ENCODE measurements at places on chromosomes 13 and 19. TPM values are rescaled to one million over a fixed set of nuclear protein-coding genes. Genes with fewer than 3 reads are reported as not detected.

GRCh38 chr19:39686739-39687138, 17.5 kb upstream of the LGALS14 start:
- no peak for DNase-seq

DNA sequence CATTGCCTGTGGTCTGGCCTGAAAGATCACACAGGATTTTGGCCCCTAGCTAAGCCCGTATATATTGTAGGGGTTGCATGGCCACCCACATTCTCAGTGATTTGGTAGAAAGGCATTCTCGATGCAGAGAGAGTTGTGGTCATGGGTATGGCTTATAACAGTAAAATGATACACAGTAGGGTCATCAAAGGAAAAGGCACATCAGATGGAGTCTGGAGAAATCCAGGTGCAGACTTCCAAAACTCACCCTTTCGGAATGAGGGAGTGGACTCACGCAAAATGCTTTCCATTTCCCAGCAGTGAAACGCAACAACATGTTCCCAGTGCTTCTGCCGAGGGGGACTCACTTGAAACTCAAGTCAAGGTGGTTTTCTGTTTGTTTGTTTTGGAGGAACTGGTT, 802.5 kb upstream of the SLITRK1 start:
- DNase-seq: no peak

DNA sequence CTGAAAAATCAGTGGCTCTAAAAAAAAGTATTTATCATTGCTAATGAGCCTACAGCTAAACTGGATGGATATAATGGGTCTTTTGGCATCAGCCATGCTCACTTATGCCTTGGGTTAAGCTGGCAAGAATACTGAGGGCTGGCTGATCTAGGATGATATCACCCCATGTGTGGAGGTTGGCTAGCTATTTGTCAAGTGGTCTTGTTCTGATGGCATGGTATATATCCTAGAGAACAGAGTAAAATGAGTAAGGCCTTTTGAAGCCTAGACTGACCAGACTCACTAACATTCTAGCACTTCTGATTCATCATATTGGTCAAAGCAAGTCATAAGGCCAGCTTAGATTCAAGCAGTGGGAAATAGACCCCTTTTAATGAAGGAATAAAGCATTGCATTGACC, 383.0 kb downstream of the SLITRK1 start:
- DNase-seq: no peak

GRCh38 chr19:18289471-18290301, 8.3 kb upstream of the JUND start:
- no peak for DNase-seq

DNA sequence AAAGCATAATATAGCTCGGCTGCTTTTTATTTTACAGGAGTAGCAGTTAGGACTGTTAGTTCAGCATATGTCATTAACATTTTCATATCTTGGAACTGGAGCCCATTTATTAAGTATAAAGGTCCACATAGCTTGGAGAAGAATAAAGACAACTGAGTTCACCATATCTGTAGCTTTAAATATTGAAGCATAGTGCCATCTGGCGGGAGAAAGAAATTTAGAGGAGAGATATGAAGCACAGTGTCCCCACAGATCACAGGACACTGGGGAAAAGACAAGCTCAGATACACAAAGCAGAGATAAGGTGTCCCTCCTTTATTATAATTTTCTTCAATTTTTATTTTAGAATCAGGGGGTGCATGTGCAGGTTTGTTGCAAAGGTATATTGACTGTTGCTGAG, 104.7 kb upstream of the FREM2 start:
- DNase-seq: no peak

GRCh38 chr19:4557971-4558941, 1.2 kb downstream of the SEMA6B start:
- DNase-seq: no peak

DNA sequence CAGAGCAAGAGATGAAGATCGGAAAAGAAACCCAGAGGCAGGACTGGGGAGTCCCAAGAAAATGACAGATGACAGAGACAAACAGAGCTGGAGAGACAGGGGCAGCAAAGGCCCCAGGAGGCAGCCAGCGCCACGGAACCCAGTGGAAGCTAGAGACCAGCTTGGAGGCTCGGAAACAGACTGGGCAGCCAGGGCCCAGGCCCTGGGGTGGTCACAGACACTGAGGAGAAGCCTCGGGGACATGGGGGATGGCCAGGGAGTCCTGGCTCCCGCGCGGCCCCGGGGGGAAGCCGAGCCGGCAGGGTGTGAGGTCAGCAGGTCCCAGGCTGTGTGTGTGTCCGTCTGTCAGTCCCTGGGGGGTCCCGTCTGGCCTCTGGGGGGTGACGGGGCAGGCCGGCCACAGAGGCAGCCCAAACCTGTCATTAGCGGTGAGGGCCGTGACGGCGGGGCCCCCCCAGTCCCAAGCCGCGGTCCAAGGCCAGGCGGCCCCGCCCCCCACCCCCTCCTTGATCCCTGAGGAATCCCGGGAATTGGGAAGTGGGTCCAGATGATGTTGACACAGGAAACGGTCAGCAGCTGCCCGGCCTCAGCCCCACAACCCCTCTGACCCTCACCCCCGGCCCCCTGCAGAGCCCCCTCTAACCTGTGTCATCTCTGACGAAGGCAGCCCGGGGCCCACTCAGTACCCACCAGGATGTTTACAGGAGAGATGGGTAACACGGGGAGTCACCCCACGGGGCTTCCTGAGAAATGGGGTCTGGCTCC, 2.5 kb upstream of the TMEM190 start:
- no peak for DNase-seq

DNA sequence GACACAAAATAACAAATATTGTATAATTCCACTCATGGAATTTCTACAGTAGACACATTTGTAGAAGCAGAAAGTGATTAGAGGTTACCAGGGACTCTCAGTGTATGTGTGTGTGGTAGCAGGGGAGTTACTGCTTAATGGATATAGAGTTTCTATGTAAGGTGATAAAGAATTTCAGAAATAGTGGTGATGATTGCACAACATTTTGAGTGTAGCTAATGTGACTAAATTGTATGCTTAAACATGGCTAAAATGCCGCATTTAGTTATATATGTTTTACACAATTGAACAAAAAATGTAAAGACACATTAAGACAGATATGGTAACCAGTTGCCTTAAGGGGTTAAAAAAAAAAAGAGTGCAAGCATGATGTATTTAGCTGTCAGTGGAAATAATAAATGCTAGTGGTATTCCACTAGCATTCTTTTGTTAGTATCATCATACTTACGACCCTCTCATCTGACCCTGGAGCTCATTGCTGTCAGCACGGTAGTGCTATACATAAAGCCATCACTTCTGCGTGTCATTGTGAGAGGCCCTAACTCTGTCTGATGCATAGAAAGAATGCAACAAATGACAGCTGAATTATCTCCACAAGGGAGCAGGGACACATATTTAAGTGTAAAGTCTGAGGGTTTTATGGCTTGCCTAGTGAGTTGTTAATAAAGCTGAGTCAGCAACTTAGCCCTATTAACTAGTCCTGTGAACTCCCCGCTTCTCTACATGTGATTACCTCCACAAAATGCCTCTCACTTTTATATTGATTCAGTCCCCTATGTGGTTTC, 134.1 kb upstream of the RXFP2 start:
- no peak for DNase-seq

GRCh38 chr13:50460358-50460757, 383.1 kb downstream of the DLEU7 start:
- DNase-seq: no peak

- DNase-seq: no peak
Observed at GRCh38 chr13:94090773-94091480, 388.6 kb downstream of the DCT start.

RELB gene
- 16.9 TPM for total RNA-seq

DNA sequence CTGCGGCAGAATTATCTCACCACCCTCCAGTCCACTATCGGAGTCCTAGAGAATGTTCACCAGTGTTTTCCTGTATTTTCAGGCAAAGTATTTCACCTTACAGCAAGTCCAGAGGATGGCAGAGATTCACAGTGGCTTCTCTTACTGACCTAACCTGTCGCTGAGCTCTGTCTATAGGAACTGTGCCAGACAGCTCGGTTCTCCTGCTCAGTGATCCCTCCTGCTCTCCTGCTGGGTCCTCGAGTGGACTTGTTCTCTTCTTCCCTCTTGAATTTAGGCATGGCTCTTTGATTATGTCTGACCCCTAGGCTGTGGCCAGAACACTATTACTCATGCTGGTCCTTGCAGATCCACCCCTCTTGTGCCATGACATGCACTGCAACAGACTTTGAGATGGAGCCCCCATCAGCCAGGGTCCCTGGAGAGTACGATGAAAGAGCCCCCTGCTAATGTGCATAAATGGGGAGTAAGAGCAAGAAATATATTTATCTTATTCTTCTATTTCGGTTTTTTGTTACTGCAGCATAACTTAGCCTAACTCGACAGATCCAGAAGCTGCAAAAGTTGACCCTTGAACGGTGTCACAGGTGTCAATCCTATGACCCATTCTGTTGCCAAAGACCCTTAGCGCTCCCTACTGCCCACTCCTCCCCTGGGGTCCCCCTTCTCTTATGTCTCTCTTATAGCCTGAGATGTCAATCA, 439.4 kb downstream of the ZNF536 start:
- DNase-seq: no peak

ZNF497 gene
- 1.6 TPM for total RNA-seq

DNA sequence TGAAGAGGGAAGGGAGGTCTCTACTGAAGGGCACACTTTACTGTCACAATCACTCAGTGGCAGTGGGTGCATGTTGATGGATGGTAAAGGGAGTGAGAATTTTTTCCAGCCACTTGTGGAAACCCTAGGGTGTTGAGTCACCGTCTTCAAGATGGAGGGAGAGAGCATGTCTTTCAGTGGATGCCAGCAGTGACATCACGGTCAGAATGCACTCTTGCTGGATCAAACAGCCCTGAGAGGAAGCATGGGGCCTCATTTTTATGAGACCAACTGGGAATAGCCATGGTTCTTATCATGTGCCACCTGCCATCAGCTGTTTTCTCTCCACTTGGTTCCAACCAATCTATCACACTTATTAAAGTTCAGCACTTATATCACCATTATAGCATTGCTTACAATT, 182.5 kb downstream of the KCNRG start:
- DNase-seq: no peak

Measured in ureter (tissue), 1 donor.